Activated T-cell treated with anti-CD3 and anti-CD28 coated beads, Interleukin-2, amount 50 U/mL, for 1 hour (primary cell): ENCODE measurements at places on chromosomes 12 and 14.

- DNase-seq, result no peak
Measured at GRCh38 chr14:97366400-97366799, 569.2 kb downstream of the VRK1 start.

- no peak for DNase-seq
Measured at GRCh38 chr12:49293056-49293956, 1.6 kb upstream of the PRPH start.

DNA sequence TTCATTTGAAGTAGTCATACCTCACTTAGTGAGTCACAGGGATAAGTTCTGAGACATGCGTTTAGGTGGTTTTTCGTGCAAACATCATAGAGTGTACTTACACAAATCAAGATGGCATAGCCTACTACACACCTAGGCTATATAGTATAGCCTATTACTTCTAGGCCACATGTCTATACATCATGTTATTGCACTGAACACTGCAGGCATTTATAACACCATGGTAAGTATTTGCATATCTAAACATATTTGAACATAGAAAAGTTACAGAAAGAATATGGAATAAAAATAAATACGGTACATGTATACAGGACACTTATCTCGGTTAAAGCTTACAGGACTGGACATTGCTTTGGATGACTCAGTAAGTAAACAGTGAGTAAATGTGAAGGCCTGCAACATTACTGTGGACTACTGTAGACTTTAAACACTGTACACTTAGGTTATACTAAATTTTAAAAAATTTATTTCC is 670.6 kb downstream of the SLC16A7 start:
- DNase-seq, result no peak

GRCh38 chr12:26557326-26557725 is 275.7 kb downstream of the ITPR2 start:
- DNase-seq, result no peak

DNA sequence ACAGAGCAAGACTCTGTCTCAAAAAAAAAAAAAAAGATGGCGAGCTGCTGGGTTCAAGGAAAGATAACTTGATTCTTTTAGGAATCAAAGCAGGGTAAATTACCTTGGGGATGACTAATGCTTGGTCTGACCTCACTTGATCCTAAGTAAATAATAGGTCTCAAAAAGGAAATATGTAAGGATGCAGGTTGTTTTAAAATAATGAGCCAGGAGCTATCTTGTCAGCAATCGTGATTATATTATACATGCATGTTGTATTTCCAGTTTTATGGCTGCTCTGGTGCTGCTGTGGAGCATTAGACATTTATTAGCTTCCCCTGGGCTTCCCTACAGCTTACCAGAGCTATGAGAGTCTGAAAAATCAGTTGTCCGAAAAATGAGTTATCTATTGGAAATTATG is 2.6 kb downstream of the EIF2B2 start:
- no peak for DNase-seq

- DNase-seq, result no peak
Measured at GRCh38 chr12:47343684-47344567, 264.2 kb upstream of the AMIGO2 start.

DNA sequence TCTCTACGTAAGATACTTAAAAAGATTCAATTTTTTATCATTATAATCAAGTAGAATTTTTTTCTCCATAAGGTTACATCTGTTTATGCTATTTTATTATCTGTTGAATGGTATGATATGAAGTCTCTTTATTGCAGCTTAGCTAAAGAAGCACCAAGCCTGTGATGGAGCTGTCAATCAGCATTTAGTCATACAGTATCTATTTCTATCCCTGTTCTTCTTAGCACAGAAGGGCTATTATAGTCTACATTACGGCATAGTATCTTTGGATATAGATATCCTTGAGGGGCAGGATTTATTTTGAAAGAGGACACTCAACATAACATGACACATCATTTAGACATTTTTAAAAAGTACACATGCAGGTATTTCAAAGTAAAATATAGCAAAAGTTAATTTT is 277.1 kb downstream of the FOXG1 start:
- DNase-seq, result no peak

- no peak for DNase-seq
Measured at GRCh38 chr12:113678223-113679119, 206.8 kb upstream of the LHX5 start.

GRCh38 chr14:103109535-103110441 is 13.5 kb upstream of the TNFAIP2 start:
- no peak for DNase-seq

GRCh38 chr14:22531451-22532344 is 57.3 kb downstream of the DAD1 start:
- DNase-seq, result no peak

DNA sequence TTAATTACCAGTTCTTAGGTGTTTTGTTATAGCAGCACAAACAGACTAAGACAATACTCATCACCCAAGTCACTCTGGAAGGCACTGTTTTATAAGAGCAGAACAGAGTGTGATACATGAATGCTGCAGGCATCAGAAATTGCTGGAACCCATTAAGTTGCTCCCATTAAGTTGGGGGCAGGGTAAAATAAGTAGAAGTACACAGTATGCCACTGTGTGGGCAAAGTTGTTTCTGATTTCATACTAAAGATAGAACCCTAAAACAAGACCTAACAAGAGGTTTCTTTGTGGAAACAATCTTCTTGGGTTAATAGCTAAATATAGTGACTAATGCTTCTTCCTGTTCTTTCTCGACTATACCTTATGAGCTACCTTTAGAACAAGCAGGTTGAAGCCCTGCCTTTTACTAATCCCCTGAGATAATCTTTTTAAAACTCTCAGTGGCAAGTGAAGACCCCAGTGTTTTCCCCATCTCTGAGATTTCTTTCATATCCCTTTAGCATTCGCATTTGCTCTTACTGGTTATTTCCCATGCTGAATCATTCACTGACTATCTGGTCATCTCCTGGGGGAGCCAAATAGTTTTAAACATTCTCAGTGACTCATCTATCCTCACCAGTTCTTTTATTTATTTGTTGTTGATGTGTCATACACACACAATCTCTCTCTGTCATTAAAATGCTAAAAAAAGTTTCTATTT is 52.3 kb downstream of the SOCS2 start:
- no peak for DNase-seq

GRCh38 chr12:20370014-20370386 is 1.7 kb downstream of the PDE3A start:
- no peak for DNase-seq

DNA sequence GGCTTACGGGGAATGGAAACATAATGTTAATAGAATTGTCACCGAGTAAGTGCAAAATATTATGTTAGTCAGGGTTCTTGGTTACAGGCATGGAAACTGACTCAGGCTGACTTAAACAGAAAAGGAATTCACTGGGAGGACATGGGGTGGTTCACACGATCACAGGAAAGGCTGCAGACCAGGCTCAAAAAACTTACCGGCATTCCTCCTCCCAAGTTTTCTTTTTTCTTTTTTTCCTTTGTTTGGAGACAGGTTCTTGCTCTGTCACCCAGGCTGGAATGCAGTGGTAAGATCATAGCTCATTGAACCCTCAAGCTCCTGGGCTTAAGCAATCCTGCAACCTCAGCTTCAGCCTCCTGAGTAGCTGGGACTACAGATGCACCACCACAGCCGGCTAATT is 11.9 kb upstream of the UBE2N start:
- no peak for DNase-seq

- DNase-seq, result no peak
Measured at GRCh38 chr14:36905272-36905888, 243.7 kb downstream of the PAX9 start.

- DNase-seq, result no peak
Measured at GRCh38 chr12:21818627-21819026, 44.1 kb upstream of the KCNJ8 start.

DNA sequence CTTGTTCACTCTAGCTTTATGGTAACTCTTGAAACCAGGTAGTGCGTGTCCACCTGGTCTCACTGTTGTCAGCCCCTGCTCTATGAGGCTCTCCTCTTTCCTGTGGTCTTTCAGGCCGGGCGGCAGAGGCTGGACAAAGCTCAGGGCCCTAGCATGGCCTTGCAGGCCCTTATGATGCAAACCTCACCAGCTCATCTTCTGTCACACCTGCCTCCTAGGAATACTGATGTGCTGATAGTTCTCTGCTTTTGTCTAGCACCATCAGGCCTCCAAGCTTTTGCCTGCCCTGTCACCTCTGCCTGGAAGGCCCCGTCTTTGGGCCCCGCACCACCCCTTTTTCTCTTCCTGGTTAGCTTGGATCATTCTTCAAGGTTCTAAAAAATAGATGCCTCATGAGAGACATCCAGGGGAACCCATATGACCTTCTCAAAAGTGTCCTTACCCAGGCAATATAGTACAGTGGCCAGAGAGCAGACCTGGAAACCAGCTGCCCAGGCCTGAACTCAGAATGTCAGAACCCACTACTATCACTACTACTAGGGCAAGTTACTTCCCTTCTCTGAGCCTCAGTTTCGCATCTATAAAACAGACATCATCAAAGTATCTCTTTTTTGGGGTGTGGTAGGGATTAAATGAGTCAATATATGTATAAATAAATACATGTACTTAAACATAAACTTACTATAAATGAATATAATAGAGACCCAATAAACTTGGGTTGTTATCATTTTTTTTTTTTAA is 91.7 kb downstream of the ZFP36L1 start:
- no peak for DNase-seq

DNA sequence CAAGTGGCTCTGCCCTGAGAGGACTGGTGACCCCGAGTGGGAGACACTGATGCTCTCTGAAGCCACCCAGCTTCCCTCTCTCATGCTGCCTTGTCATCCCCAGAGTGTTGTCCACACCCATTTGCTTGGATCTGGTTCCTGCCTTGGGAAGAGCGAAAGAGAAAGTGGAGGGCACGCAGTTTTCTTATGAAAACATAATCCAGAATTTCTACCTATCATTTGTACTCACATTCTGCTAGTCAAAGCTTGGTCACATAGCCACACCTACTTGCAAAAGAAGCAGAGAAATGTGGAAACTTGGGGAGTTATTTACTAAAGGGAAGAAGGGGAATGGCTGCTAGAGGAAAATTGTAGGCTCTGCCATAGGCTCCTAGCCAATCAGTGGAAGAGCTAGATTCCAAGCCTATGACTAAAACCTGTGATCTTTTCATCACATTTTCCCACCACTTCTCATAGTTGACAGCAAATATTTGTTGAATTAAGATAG is 326.3 kb downstream of the ZFP36L1 start:
- no peak for DNase-seq

GRCh38 chr12:52526511-52526951 is 6.3 kb upstream of the KRT5 start:
- DNase-seq, result no peak

- DNase-seq, result no peak
Measured at GRCh38 chr12:122902854-122903692, 7.1 kb upstream of the VPS37B start.

DNA sequence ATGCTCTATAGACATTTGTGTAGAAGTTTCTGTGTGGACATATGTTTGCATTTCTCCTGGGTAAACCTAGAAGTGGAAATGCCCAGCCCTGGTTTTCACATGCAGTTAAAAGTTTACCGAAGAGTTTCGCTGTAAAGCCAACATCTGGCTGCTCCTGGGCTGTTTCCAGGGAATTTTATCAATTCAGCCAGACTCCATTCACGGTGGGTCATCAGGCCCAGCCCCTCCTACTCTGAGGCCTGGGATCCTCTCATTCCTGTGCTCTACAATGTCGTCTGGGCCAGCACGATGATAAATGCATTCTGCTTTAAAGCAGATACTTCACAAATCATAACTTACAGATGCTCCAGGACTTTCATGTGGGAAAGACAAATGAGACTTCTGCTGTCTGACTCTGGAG is 7.1 kb downstream of the NUAK1 start:
- DNase-seq, result no peak

DNA sequence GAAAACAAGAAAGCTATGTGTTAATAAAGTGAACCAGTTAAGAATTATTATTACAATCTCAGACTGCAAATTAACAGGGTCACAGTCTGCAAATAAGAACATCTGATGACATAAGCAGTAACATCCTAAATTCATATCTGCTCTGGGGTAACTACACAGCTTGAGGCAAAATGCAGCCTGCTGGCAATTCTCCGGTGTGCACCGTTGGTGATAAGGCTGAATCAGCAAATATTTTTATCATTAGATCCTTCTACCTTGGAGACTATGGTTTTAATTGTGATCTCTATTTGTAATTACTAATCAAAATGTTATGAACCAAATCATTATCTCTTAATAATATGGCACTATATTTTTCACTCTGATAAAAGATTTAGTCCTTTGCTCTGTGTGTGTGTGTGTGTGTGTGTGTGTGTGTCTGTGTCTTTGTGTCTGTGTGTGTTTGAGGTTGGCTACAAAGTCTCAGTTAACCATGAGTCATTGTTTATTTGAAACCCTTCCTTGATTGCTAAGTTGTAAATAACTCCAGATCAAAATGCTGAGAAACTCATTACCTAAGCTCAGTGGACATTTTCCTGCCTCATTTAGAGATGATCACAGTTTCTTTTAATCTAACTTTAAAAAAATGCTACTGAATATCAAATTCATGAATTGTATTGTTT is 442.6 kb downstream of the GXYLT1 start:
- no peak for DNase-seq

DNA sequence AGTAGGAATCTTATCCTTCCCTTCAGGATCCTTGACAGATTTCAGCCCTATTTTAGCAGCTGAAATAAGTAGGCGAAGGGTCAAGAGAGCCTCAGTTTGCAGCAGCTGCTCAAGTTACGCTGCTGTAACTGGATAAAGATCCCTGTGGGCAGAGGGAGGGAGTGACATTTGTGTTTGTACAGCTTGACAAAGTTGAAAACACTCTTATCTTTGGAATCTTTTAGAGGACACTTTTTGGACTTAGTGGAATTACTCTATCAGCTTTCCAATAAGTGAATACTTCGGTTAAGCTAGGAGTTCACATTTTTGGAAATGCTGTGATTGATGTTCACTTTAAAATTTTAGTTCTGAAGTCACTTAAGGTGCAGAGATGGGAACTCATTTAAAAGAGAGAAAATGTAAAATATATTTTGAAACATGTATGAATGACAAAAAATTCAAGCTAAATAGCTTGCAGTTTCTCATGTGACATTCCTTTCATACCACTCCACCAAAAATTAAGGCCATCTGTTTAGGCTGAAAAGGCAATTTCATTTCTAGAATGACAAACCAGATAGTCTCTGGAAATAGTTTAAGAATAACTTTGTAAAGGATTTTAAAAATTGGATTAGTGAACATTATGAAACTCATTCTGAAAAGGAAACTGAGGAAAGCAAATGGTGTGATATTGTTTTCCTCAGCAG is 55.2 kb downstream of the SLC38A4 start:
- DNase-seq, result no peak

- DNase-seq, result no peak
Measured at GRCh38 chr12:6104027-6104426, 20.4 kb downstream of the VWF start.

- no peak for DNase-seq
Measured at GRCh38 chr12:42908712-42909111, 319.2 kb upstream of the PRICKLE1 start.

GRCh38 chr14:76768671-76769500 is 7.6 kb downstream of the VASH1 start:
- DNase-seq, result no peak
